DMS 273 treated with DMSO at 0.1 percent for 48 hours (cell line): ENCODE measurements at places on chromosomes 16 and 17.

GRCh38 chr16:81931927-81932326 lies 79.3 kb downstream of the SDR42E1 start:
- DNase-seq, result no peak

DNA sequence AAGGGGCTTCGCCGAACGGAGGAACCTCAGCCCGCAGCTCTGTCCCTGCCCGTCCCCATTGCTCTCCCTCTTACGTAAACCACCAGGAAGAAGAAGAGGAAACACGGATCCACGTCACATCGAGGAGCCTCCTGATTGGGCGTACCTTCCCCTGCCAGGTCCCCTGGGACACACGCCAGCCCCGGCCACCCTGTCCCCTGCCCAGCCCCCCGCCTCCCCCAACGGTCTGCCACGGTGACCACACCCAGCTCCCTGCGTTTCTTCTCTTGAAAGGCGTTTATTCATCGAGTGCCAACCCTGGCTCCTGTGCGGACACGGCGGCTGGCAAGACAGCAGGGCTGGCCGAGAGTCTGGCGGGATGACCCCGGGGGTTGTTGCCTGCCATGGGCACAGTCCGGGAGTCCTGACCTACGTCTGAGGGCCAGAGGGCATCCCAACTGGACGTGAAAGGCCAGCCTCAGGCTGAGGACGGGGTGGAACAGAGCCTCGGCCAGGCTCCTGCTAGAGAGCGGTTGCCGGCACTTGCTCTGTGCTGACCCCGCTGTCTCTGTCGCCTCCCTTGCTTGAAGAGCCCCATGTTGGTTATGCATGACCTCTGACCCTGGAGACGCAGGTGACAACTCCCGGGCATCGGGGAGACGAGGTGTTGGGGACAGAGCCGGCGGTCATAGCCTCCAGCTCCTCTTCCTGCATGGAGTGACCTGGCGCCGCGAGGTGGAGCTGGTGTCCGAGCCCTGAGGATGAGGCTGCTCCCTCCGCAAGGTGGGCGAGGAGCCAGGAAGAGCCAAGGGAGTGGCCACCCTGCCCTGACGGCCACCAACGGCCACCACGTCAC lies 40.5 kb upstream of the ACSF3 start:
- DNase-seq, result peak; percentile 17

- no peak for DNase-seq
These were observed 113.2 kb upstream of the MAF start for GRCh38 chr16:79713609-79714309.

GRCh38 chr17:17568772-17569195 lies 22.7 kb downstream of the PEMT start:
- DNase-seq, result no peak

- no peak for DNase-seq
These were observed 80.1 kb downstream of the ABCC6 start for GRCh38 chr16:16143038-16143763.

- no peak for DNase-seq
These were observed 62.9 kb upstream of the AMZ2 start for GRCh38 chr17:68184816-68185436.

DNA sequence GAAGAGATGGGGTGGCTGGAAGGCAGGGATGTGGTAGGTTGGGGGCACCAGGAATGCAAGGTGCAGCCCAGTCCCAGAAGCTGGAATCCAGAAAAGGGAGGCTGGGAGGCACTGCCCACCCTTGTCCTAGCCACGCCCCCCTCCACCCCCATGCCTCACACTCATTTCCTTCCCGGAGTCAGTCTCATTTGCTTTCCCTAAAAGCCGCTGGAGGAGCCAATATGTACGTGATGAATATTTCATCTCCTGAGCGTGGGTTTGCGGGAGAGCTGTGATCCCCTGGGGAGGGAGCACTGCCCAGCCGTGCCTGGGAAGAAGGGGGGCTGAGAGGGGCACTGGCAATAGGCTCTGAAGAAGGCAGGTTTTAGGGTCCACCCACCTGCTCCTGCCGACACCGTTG lies 124.5 kb upstream of the LHX1 start:
- DNase-seq, result no peak

DNA sequence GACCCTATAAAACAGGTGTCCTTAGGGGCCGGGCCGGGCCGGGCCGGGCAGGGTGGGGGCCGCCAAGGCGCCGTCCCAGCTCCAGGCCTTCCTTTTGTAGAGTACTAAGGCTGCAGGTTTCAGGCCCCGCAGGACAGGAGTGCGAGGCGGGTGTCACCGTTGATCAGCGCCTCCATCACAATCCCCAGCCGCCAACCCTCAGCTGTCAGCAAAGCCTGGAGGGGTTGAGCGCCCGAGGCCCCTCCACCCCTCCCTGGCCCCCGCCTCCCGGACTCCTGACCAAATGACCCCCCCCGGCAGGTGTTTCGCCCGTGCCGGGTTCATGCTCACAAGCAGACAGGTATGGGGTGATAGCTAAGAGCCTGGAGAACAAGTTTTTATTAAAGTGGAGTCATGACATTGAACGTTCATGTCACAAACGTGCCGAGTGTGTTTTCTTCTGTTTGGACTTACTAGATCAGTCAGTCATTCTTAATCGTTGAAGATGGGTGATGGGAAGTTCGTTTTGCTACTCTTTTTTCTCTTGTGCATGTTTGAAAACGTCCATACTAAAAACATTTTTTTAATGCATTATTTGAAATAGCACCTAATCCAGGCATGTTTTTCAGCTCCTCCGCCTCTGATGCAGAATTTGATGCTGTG lies 534 bp downstream of the ARL2BP start:
- no peak for DNase-seq

DNA sequence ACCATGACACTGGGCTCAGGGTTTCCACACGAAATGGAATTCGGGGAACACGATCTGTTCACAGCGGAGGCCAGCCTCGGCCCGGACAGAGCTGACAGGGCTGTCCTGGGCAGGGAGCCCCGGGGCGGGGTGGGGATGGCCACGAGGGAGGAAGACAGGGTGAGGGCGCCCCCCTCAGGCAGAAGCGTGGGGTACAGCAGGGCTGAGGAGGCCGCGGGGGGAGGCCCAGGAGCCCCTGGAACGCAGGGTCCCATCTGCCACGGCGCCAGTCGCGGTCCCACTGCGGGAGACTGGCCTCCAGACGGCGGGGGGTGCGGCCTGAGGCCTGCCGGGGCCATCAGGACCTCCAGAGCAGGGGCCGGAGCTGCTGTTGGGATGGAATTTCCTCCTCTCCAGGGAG lies 75.9 kb downstream of the LMF1 start:
- DNase-seq, result no peak

GRCh38 chr17:19939993-19940721 lies 37.5 kb downstream of the AKAP10 start:
- no peak for DNase-seq
